Fibroblast of skin of abdomen (primary cell): ENCODE measurements at places on chromosomes 1 and 21.

- no peak for DNase-seq
These were observed 52.9 kb upstream of the CNTN2 start for GRCh38 chr1:204990059-204990664.

- no peak for DNase-seq
These were observed 611.7 kb downstream of the LMO4 start for GRCh38 chr1:87940421-87940820.

DNA sequence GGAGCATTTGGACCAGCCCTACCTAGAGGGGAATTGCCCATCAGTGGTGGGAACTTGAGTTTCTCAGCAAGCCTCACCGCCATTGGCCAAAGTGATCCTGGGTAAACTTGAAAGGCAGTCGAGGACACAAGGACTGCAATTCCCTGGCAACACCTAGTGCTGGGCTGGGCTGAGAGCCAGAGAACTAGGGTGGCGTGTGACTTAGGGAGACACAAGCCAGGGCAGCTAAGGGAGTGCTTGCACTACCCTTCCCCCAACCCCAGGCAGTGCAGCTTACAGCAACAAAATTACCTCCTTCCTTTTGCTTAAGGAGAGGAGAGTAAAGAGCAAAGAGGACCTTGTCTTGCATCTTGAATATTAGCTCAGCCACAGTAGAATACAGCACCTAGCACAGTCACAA is 176.9 kb upstream of the PRMT6 start:
- no peak for DNase-seq

- no peak for DNase-seq
These were observed 92.6 kb upstream of the MAGI3 start for GRCh38 chr1:113297749-113298148.

GRCh38 chr1:212311836-212312497 is 26.8 kb downstream of the PPP2R5A start:
- DNase-seq = peak; percentile 64

DNA sequence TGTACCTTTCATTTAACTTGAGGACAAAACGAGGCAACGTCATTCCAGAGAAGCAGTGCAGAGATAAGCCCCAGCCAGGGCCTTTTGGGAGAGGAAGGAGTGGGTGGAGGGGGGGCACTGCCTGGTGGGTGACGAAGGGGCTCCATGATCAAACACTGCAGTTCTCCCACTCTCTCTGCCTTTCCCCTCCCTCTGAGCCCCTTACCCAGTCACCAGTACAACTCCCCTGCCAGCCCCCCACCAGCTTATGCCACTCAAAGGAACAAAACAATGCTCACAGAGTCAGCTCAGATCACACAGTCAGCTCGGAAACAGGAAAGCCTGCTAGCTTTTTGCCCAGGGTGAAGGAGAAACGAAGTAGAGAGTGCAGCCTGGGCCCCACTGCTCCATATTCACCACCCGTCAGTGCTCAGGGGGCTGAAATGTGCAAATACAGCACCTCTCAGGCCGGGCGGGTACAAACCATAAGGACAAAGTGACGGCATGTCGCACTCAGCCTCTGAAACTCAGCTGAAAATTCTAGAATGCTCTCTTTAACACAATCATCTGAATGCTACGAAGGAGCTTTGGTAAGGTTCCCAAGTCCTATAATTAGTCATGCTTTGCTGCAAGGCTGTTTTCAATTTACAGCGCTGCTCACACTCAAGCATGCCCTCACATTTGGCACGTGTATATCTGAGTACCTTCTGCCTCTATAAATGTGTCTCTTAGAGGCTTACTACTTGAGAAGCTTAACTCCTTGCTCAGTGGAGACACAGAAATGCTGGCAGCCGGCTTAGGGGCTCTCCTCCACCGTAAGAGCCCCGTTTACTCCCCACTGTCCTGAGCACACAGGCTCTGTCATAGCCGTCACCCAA is 65.8 kb upstream of the RAB4A start:
- DNase-seq = peak; percentile 94

GRCh38 chr1:208054485-208054884 is 143.6 kb upstream of the CD34 start:
- no peak for DNase-seq

- DNase-seq = no peak
These were observed 20.0 kb downstream of the S100A6 start for GRCh38 chr1:153515504-153516394.

- DNase-seq = no peak
These were observed 59.5 kb downstream of the PIK3R3 start for GRCh38 chr1:46072975-46073374.

DNA sequence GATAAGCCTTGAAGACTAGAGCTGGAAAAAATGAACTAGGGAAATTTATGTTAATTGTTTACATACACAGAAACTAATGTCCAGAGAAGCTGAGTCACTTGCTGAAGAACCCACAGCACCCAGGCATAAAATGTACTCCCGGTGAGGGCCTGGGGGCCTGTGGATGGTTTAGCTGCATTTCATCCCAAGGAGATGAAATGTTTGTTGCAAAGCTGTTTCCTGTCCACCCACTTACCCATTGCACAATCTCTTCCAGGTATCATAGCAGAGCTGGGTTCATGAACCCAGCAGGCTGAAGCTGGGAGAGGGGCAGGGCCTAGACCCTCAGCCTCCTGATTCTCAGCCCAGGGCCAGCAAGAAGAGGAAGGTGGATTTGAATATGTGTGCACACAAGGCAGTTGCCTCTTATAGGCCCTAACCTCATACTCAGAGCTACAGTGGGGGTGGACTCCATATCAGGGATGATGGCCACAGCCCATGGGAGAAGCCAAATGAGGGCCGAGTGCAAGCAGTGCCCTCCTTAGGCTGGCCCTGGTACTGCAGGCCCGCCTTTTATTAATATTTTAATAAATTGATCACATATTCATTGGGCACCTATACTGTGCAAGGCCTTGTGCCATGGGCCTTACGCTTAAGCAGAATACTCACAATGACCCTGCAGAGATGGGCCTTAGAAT is 110.8 kb downstream of the LACTBL1 start:
- DNase-seq = peak; percentile 75

GRCh38 chr1:173383351-173383750 is 93.8 kb upstream of the PRDX6 start:
- DNase-seq = peak; percentile 54

DNA sequence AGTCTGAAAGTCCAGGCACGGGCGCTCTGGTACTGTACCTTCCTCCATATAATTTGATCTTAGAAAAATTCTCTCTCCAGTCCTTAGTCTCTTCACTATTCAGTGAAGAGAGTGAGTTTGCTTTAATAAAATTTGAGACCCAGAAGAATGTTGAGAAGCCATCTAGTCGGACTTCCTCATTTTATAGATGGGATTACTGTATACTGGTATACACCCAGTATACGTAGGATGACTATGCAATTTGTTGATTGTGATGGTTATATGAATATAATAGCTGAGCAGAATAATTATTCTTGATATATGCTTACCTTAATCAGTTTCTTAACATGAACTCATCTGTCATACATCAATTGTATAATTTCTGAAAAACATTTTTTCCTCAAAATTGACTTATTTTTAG is 328.0 kb upstream of the B3GALT2 start:
- no peak for DNase-seq
